ENCODE measurements at places on chromosomes 3 and 15. TPM values are rescaled to one million over a fixed set of nuclear protein-coding genes. Genes with fewer than 3 reads are reported as not detected.
A peak's percentile ranks its signal among the peaks of the same experiment; 100 is the strongest.

DNA sequence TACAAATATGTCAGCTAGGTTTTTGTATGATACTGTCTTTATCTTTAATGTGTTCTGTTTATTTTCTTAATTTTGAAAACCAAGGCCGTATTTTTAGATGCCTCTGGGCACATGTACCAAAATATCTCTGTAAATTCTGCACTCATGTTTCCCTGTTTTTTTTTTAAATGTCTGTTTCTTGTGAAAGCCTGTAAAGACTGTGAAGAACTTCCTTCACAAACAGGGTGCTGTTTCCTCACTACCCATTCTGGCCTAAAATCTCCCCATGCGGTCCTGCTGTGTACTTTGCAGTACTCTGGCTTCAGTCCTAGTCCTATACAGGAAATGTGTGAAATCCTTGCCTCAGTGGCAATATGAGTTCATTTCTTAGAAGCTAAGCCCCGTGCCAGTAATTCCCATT lies 133.4 kb upstream of the ZBTB20 start:
- DNase-seq: no peak

DNA sequence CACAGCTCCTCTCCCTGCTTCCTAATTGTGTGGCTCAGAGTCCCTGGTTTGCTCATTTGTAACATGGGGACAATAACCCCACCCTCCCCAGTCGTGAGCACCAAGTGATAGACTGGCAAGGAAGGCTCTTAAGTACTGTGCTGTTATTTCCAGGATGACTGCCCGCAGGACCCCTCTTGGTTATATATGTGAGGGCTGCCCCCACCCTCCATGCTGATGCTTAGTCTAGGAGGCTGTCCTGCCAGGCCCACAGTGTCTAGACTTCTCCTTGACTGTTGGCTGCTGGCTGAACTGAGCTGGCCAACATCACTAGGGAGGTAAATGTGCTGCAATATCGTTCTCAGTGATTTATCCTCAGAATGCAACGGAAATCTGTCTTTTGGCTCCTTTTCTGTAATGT lies 45.1 kb downstream of the RAB11A start:
- DNase-seq: no peak

Gene SCAANT1
- not detected for total RNA-seq

Gene RLBP1
- total RNA-seq: not detected

DNA sequence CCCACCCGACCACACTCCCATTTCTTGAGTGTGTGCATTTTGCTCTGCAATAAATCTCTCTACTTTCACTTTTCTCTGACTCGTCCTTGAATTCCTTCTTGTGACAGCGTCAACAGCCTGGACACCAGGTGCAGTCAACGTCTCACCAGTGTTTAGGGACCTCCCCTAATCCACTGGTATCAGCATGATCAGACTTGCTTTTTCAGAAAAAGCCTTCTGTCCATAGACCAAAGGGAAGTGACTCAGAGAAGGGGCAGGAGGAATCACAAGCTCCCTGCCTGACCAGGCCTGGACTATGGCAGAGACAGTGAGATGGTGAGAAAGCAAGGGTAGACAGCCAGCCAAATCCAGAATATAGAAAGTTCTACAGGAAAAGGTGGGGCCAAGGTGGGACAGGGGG lies 15.5 kb downstream of the CCR5 start:
- no peak for DNase-seq

DNA sequence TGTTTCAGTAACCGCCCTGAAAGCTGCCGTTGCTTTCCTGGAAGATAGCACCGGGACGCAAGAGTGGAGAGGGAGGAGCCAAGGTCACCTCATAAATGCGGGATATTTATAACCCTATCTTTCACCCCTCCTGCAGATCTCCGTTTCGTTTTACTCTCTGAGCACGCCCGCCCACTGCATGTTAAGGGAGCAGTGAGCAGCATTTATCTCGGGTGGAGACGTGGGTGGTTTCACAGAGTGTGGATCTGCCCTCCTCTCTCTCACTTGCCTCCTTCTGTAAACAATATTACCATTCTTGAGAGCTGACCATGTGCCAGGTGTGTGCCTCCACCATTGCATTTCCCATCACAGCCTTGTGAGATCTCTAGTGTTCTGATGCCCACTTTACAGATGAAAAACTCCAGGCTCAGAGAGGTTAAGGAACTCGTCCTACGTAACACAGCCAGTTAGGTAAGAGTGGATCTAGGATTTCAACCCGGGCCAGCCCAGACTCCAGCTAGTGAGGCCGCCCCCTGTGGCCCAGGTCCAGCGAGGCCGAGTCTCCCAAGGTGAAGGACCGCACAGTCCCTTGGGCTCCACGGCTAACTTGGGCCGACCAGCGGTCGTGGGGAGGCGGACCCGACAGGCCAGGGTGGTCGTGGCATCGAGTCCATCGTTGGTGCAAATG lies 16.9 kb upstream of the SEMA4B start:
- peak; percentile 67 for DNase-seq

DNA sequence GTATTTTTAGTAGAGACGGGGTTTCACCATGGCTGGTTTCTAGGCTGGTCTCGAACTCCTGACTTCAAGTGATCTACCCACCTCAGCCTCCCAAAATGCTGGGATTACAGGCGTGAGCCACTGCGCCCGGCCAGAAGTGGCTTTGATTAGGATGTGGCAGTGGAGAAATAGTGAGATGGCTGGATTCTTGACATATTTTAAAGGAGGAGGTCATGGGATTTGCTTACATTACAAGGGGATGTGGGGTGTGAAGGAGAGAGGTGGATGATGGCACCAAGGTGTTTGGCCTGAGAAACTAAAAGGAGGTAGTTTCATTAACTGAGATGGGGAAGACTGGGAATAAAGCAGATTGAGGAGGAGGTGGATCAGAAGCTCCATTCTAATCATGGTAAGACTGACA lies 15.0 kb upstream of the LTF start:
- no peak for DNase-seq

GRCh38 chr3:144272680-144273079 lies 301.1 kb downstream of the DIPK2A start:
- no peak for DNase-seq

- DNase-seq: no peak
Measured at GRCh38 chr15:99429681-99430081, 136.1 kb upstream of the MEF2A start.

- peak; percentile 74 for DNase-seq
Measured at GRCh38 chr3:141486746-141487520, at the start of gene RASA2. Gene RASA2 (plus strand): TSS chr3:141487027. CDS start chr3:141487084, 57 bp downstream.

DNA sequence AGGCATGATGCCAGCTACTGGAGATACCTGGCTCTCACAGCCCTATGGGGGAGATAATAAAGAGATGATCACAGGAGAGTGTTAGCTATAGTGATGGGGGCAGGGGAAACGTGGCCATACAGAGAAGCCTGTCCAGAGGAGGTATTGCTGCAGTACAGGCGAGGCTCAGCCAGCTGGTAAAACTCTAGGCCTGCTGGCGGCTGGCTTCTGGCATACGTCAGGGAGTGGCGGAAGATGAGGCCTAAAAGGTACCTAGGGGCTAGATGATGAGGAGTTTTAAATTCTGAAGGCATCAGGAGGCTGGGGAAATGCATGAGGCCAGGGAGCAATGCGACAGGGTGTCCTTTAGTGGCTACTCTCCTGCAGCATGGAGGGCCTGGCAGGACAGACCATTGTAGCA lies 110.7 kb downstream of the EEFSEC start:
- DNase-seq: no peak

Data from activated CD4-positive, alpha-beta memory T cell treated with anti-CD3 and anti-CD28 coated beads for 36 hours (primary cell).